Stimulated activated CD4-positive, alpha-beta T cell treated with anti-CD3 and anti-CD28 coated beads, Interleukin-1b, Interleukin-23, amount 100 ng/mL, for 1 hour (primary cell): ENCODE measurements at places on chromosomes 16 and 17.
A peak's percentile ranks its signal among the peaks of the same experiment; 100 is the strongest.

DNA sequence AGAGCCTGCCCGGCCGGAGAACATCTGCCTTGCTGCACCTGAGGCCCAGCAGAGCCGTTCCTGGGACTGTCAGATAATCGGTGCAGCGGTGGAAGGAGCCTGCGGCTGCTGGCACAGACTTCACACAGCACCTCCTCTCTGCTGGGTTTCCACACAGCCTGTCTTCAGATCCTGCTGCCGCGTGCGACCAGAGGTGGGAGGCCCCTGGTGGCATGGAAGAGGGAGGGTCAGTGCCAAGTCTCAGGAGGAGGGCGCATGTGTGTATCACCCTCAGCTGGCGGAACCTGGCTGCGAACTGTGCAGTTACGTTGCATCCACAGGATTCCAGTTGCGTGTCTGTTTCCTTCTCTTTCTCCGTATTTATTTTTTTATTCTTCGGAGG lies 3.3 kb downstream of the CDK5R1 start:
- no peak for DNase-seq

DNA sequence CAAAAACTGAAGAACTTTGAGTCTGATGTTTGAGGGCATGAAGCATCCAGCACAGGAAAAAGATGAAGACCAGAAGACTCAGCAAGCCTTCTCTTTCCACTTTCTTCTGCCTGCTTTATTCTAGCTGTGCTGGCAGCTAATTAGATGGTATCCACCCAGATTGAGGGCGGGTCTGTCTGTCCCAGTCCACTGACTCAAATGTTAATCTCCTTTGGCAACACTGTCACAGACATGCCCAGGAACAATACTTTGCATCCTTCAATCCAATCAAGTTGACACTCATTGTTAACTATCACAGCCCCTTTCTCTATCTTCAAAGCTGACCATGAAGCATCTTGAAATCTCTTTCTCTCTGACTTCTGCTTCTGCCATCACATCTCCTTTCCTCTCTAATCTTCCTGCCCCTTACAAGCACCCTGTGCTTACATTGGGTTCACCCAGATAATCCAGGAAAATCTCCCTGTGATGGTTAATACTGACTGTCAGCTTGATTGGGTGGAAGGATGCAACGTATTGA lies 115.9 kb upstream of the CDH13 start:
- DNase-seq, result no peak

DNA sequence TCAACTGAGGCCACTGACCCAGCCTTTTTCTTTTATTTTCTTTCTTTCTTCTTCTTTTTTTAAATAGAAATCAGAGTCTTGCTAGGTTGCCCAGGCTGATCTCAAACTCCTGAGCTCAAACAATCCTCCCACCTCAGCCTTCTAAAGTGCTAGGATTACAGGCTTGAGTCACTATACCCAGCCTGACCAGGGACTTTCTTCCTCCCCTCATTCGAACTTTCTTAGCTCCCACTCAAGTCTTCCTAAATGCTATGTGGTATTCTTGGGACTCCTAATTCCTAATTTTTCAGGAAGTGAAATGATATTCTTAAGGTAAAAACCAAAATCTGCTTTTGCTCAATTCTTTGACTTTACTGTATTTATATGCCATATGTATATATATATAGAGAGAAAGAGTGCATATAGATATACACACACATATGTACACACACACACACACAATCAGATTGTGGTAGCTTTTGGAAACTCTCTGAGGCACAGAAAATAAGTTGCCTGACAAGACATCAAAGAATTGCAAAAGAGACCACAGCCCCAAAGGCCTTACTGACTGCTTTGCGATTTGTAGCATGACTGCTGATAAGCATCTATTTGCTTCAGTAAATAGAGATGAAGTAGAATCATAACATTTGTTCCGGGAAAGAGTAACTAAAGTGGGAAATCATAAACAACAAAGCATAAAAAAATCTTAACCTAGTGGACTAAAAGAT lies 9.5 kb upstream of the AMZ2 start:
- no peak for DNase-seq

- no peak for DNase-seq
Observed at GRCh38 chr17:38613981-38614779, 8.4 kb upstream of the SRCIN1 start.

DNA sequence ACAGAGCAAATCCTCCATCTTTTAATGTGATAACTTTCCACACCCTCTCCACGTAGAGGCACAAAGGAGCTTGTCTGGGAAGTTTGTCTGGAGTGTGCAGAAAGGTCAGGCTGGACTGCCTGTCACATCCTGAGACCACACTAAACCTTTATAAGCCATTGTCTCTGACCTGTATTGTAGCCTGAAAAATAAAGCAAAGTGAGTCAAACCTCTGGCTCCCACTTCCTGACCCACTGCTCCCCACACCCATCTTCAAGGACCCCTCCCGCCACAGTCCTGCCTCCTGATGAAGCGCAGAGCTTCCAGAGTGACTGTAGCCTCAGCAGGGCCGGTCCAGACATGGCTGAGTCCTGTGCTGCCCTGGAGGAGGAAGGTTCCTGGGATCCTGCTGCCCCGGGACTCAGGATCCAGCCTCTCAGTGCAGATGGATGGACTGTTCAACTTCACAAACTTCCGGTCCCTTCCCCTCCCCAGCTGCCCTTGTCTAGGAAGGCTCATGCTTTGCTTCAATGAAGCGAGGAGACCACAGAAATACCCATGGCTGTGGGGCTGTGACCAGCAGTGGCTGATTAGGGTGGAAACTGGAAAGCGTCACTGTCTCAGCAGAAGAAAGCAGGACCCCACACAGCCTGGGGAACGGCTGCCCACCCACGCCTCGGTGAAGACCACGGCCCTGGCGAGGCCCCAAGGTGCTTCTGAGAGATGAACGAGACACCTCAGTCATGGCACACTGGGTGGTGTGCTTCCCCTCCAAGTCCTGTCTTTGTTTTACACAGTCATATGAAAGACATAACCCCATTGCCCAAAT lies 30.9 kb upstream of the CLEC18B start:
- DNase-seq, result no peak

GRCh38 chr17:39627047-39627711 lies 427 bp downstream of the PPP1R1B start:
- DNase-seq, result no peak

GRCh38 chr17:77327181-77327565 lies 186.4 kb downstream of the SEC14L1 start:
- no peak for DNase-seq

DNA sequence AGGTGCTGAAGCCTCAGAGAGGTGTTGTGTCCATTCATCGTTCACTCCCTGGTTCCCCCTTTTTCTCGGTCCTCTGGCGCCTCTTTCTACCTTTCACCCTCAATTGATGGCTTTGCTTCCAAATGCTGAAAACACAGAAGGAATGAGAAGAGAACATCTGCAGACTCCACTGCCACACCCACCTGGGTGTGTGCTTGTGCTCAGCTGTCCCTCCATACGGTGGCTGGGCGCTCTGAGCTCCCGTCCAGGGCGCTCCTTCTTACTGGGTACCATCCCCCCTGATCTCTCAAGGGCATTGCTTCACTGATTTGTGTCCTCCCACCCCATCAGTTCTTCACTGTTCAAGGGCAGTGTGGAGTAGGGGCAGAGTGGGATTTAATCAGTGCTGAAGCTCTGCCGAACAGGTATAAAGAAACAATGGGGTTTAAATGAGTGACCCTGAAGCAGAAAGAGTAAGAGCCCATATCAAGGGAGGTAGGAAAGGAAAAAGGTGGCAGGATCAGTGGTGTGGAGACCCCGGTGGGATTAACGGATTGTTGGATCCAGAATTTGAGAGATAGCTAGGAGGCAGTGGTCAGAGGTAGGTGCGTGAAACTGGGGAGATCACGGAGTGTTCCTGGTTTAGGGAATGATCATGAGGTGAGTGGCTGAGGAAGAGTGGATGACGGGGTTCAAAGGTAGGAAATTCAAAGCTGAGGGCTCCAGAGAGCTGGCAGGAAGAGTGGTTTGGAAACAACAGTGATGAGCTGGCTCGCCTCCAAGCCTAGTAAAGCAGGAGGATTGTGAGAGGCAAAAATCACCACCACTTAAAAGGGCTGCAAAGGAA lies 40.8 kb downstream of the MRTFB start:
- DNase-seq, result no peak

DNA sequence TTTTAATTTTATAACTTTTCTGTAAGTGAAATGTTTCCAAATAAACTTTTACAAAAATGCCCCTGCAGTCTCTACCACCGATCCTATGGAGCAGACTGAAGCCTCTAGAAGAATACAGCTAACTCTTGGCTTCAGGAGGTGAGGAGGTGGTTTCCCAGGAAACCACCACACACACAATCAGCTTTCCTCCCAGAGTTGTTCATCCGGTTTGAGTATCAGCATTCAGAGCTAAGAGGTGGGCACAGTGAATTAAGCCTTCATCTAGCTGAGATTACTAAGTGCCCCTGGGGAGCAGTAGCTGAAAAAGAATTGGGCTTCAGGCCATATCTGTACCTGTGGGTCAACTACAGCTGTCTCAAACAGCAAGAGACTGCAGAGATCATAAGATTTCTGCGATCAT lies 139.7 kb downstream of the AATF start:
- no peak for DNase-seq

GRCh38 chr17:50835301-50836234 lies at the start of gene WFIKKN2:
Gene WFIKKN2 (plus strand): TSS chr17:50835586. CDS start chr17:50835938, 352 bp downstream.
- no peak for DNase-seq

- DNase-seq, result no peak
Observed at GRCh38 chr17:21024024-21024423, 18.8 kb downstream of the USP22 start.

GRCh38 chr16:80824623-80825364 lies 20.4 kb upstream of the CDYL2 start:
- DNase-seq, result peak; percentile 17

DNA sequence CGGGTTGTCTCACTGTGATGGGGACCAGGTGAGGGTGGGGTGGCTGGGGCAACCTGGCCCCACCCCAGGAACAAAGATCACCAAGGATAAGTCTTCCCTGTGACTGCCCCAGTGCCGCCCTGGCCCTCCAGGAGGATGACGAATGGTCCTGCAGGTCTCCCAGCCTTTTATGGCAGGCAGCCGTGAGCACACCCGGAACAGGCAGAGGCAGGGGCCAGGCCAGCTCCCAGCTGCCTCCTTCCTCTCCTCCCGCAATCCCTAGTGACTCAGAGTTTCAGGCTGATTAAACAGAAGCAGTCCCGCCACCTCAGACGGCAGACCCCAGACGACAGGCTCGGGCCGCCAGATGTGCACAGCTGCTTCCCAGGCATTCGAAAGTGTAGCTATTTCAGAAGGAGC lies 13.3 kb downstream of the JUP start:
- DNase-seq, result no peak

- DNase-seq, result no peak
Observed at GRCh38 chr17:43982171-43982570, 22.3 kb upstream of the NAGS start.

DNA sequence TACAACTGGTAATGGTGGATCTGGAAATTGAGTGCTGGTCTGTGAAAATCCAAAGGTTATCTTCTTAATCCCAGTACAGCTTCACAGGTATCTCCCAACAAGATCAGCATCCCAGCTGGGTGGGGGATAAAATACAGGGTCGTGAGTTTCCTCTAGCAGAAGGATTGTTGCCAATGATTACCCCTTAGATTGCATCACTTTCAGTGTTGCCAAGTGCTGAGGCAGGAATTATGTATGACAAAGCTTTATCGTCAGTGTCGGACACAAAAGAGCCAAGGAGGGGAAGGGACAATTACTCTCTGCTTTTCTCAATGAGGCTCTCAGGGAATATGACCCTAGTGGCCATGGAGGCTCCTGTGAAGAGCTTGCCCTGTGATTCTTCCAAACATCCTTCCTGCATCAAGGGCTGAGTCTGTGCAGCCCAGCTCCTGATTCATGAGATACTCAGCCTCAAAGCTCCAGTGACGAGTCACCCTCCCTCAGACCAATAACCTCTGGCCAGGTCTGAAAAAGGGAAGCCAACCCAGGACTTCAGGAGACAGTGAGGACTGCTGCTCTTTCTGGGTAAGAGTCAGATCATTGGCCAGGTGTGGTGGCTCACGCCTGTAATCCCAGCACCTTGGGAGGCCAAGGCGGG lies 15.0 kb downstream of the OR1F1 start:
- DNase-seq, result no peak

DNA sequence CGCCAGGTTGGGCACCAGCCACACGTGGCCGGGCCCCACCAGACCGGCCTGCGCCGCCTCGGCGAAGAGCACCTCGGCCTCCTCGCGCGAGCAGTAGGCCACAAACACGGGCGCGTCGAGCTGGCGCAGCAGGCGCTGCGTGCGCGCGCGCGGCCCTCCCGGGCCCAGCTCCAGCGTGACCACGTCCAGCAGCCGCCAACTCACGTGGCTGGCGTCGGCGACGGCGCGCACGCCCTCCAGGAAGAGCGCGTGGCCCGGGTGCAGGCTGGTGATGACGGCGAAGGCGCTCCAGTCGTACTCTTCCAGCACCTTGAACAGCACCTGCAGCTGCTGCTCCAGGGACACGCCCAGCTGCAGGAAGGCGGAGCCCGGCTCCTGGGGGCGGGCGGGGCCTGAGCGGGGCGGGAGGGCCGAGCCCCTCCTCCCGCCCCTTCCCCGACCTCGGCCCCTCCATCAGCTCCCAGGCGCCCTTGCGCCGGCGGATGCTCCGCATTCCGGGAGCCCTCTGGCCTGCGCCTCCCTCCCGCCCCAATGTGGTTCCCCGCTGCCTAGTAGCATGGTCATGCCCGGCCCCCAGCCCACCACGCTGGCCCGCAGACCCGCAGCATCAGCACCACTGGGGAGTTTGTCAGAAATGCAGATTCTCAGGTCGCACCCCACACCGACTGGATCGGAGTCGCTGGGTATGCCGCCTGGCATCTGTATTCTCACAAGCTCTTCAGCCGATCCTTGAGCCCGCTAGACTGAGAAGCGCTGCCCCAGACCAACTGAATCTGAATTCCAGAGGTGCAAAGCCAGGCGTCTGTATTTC lies 7.2 kb downstream of the GRIN2C start:
- peak; percentile 37 for DNase-seq

GRCh38 chr17:1323336-1323735 lies 43.9 kb downstream of the TRARG1 start:
- no peak for DNase-seq

DNA sequence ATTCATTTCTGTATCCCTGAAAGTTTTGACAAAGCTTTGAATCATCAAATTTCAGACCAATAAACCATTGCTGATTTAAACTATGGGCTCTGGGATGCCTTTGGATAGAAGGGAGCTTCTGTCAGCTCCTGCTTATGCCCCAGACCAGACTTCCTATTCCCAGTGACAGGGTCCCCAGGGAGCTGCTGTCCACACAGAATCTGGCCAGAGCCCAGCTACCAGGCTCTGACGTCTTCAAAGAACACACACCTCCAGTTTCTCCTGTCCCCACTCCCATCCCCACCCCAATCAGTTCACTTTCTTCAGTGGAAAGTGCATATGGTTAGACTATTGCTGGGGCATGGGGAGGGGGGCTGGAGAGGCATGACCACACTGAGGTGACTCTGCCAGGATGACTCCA lies 51.6 kb upstream of the SREBF1 start:
- no peak for DNase-seq
